Mucosa of descending colon (tissue), 3 donors: ENCODE measurements at places on chromosomes 1 and 21.

DNA sequence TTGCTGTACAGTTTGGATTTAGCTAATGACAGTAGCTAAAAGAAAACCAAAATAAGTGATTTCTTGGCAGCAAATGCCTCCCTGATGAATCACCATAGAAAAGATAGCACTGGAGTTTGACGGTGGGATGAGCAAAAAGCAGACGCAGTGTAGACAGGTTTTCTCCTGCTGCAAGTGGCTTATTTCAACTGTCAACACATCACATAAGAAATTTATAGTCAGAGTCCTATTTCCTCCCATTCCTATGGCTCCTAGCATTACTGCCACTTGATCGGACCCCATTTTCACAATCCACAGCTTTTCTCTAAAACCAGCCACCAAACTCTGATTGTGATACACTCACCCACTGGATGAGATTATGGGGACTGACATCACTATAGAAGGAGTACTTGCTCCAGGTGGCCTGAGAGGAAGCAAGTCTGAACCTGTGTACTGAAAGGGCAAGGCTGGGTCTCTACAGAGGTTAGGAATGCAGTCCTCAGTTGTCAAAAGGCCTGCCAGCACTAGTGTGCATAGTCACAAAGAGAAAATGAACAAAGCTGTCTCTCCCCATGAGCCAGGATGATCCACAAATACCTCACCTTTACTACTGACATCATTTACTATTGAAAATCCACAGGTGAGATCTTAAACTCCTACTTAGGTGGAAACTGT, 359.8 kb downstream of the LTN1 start:
- no peak for DNase-seq

GRCh38 chr1:88935522-88936222, 44.3 kb upstream of the GTF2B start:
- DNase-seq = no peak

DNA sequence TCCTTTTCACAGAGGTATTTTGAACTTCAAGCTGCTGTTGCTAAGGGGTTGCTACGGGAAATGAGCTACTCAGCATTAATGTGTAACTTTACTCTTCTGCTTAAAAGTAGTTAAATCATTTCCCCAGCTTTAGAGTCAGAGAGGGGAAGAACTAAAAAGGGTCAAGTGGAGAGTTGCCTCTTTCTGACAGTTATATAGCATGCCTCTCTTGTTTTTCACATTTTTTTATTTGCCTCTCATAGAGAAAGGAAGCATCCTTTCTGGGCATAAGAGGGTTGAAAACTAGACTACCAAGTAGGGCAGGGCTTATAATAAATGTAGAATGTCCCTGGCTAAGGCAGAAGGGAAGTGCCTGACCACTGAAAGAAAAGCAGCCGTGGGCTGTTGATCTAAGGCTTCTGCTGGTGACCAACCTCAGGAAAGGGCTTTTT, 10.1 kb upstream of the ELAVL4 start:
- DNase-seq = no peak

GRCh38 chr1:107323784-107324183, 182.9 kb downstream of the NTNG1 start:
- DNase-seq = no peak

GRCh38 chr1:243503155-243503554, 247.3 kb downstream of the SDCCAG8 start:
- no peak for DNase-seq

DNA sequence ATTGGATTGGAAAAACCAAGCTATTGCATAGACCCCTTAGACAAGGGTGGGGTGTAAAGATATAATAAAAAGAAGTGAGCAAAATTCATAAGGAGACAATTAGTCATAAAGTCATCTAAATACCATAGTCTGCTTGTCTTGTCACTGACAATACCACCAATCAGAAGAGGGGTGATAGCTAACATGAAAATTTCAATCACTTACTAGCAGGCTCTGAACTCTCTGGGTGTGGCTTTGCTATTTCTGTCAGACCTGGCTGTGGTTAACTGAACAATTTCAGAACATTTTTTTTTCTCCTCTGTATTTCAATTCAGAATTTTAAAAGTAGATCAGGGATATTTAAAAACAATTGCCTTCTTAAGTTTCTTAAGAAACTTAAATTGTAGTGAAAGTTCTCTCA, 158.5 kb upstream of the PRMT6 start:
- no peak for DNase-seq
